ENCODE measurements at places on chromosomes 2 and 18. TPM values are rescaled to one million over a fixed set of nuclear protein-coding genes. Genes with fewer than 3 reads are reported as not detected.

The SLC30A3 gene
- 1.1 TPM for total RNA-seq

The PLGLB2 gene
- not detected for total RNA-seq

The DSC1 gene
- not detected for total RNA-seq

The REL gene
- total RNA-seq, result 20.9 TPM

The ERFE gene
- total RNA-seq, result 0.25 TPM

The UGT1A8 gene
- total RNA-seq, result not detected

The ITGAV gene
- total RNA-seq, result 79.2 TPM

The GALNT3 gene
- 32.7 TPM for total RNA-seq

The PSMA8 gene
- total RNA-seq, result not detected

The CD8B2 gene
- total RNA-seq, result not detected

The CTDP1 gene
- 10.7 TPM for total RNA-seq

The TSPYL6 gene
- total RNA-seq, result not detected

The RASGRP3 gene
- 6.3 TPM for total RNA-seq

The REG3G gene
- 0.77 TPM for total RNA-seq

The AQP4 gene
- 9.1 TPM for total RNA-seq

GRCh38 chr2:186496401-186496800, 10.3 kb downstream of the ZC3H15 start:
- no peak overlapping the region for H3K4me3 ChIP-seq
- no peak overlapping the region for H3K27ac ChIP-seq
- no peaks in the 10 kb centered on the region for H3K36me3 ChIP-seq
- H3K4me1 ChIP-seq, result no peaks in the 10 kb centered on the region

DNA sequence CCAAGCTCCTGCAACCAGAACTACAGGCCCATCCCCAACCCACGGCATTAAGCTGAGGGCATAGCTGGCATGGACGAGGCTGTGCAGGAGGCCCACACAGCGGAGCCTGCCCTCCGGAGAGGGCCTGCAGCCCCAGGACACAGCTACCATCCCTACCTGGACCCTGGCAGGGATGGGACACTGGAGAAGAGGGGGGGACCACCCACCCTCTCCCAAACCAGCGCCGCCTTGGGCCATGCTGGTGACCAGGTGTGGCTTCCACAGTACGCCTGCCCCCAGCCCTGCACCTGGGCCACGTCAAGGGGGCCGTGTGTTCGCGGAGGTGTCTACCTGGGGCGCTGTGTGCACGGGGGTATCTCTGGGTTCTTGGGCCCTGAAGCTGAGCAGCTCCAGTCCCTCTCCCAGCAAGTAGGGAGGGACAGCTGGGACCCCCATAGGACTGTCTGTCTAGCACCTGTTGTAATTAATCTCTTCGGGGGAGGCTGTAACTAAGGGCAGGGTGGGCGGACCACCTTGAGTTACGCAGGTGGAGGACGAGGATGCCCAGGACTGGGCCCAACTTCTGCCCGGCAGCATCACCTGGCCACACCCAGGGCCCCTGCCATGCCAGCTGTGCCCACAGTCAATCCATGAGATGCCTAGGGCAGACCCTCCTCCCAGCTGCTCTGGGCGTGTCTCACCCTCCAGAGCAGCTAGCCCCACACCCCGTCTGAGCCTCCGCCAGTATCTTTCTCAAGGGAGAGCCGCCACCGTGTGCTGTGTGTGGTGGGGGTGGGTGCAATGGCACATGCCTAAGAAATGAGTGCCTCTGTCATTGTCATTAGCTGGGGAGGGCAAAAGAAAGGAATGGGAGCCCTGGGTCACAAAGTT, 18.3 kb downstream of the HS6ST1 start:
- peak; percentile 18 for DNase-seq
- H3K4me3 ChIP-seq, result no peak overlapping the region
- no peaks in the 10 kb centered on the region for H3K27me3 ChIP-seq
- H3K36me3 ChIP-seq, result no peaks in the 10 kb centered on the region
- no peak overlapping the region for H3K27ac ChIP-seq

- H3K4me1 ChIP-seq, result no peaks in the 10 kb centered on the region
- no peak overlapping the region for H3K27ac ChIP-seq
These were observed 33.9 kb upstream of the GALNT3 start for GRCh38 chr2:165827921-165828276.

GRCh38 chr2:86370579-86370978, 33.2 kb upstream of the REEP1 start:
- H3K4me3 ChIP-seq, result no peak overlapping the region
- no peaks in the 10 kb centered on the region for H3K27me3 ChIP-seq
- H3K27ac ChIP-seq, result no peak overlapping the region
- no peaks in the 10 kb centered on the region for H3K4me1 ChIP-seq
- H3K36me3 ChIP-seq, result no peaks in the 10 kb centered on the region

GRCh38 chr2:72326759-72327158, 179.1 kb upstream of the CYP26B1 start:
- no peaks in the 10 kb centered on the region for H3K27me3 ChIP-seq
- H3K4me3 ChIP-seq, result no peak overlapping the region
- H3K4me1 ChIP-seq, result no peaks in the 10 kb centered on the region
- no peak for DNase-seq
- H3K27ac ChIP-seq, result no peak overlapping the region

- H3K4me1 ChIP-seq, result no peaks in the 10 kb centered on the region
- H3K36me3 ChIP-seq, result no peaks in the 10 kb centered on the region
- no peak overlapping the region for H3K4me3 ChIP-seq
- H3K27ac ChIP-seq, result no peak overlapping the region
- no peaks in the 10 kb centered on the region for H3K27me3 ChIP-seq
These were observed 13.1 kb upstream of the CCNYL1 start for GRCh38 chr2:207698301-207698700.

- no peaks in the 10 kb centered on the region for H3K4me1 ChIP-seq
- H3K27me3 ChIP-seq, result no peaks in the 10 kb centered on the region
- no peak overlapping the region for H3K27ac ChIP-seq
- no peaks in the 10 kb centered on the region for H3K36me3 ChIP-seq
These were observed 19.6 kb upstream of the IL1A start for GRCh38 chr2:112803691-112804521.

DNA sequence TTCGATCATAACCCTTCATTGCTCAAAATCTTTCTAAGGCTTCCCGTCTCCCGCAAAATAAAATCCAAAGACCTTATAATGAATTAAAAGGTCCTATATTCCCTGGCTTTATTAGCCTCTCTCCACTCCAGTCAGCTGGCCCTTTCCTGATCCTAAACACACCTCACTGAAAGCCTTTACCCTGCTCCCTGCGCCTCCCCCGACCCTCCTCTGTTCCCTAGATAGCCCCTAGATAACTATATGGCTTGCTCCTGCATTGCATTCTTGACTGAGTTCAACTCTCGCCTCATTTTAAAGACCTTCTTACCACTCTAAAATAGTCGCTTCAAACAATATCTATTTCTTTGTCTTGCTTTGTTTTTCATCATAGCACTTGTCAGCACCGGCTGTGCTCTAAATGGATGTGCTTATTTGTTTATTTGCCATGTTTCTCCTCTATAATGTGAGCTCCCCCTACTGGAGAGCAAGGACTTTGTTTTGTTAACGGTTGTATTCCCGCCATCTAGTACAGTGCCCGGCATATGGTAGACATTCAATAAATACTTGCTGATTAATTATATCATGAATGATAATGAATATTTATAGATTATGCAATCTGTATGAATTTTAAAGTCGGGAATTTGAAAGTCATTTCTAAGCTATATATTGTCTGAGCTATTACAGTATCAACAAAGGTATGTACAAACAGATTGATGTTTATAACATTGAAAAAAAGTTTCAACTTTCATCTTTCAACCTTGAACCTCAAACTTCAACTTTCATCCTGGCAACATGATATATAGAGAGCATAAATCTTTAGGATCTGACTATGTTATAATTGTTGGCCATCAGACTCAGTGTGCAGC, 32.4 kb upstream of the VIT start:
- H3K36me3 ChIP-seq, result no peaks in the 10 kb centered on the region
- no peak for DNase-seq
- H3K4me3 ChIP-seq, result no peak overlapping the region
- H3K27me3 ChIP-seq, result no peaks in the 10 kb centered on the region
- H3K27ac ChIP-seq, result no peak overlapping the region

- no peak for DNase-seq
- no peak overlapping the region for H3K27ac ChIP-seq
- no peaks in the 10 kb centered on the region for H3K27me3 ChIP-seq
- H3K4me3 ChIP-seq, result no peak overlapping the region
These were observed 126.4 kb upstream of the NCK2 start for GRCh38 chr2:105618351-105618659.

DNA sequence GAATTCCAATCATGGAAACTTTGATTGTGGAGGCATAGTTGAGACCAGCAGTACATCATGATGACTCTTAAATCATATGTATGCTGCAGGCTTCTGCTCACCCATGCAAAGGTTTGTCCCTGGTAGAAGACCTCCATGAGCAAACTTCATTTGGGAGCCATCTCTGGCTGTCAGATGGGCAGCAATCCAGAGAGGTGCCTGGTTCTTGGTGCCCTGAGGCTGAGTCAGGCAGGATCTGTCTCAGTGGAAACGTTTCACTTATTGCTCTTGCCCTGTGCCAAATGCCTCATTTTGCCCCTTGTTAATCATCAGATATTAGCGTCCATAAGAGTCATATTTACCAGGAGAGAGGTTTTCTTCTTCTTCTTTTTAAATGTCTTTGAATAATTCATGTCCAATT, 151.5 kb upstream of the CELF4 start:
- no peaks in the 10 kb centered on the region for H3K36me3 ChIP-seq
- no peak overlapping the region for H3K4me3 ChIP-seq
- DNase-seq, result no peak
- no peaks in the 10 kb centered on the region for H3K4me1 ChIP-seq

- no peak overlapping the region for H3K4me3 ChIP-seq
- no peak for DNase-seq
- H3K27ac ChIP-seq, result no peak overlapping the region
- H3K4me1 ChIP-seq, result no peaks in the 10 kb centered on the region
- no peaks in the 10 kb centered on the region for H3K36me3 ChIP-seq
- H3K27me3 ChIP-seq, result no peaks in the 10 kb centered on the region
These were observed 763.3 kb downstream of the TRIB2 start for GRCh38 chr2:13480057-13480456.

DNA sequence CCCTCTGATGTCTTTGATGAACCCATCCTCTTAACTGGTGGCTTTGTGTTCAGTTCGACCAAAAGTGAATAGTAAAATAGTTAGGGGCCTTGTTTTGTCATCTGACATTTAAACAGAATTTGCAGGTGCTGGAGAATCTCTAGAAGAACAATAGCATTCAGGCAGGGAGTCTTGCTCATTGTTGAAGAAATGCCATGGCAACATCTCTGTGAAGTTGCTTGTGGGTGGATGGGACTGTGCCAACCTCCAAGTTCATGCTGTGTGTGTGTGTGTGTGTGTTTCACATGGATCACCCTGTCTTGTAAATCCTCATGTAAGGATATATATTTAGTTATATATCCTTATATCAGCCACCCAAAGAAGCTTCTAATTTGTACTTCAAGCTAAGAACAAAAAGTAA, 66.7 kb downstream of the SKA1 start:
- no peaks in the 10 kb centered on the region for H3K4me1 ChIP-seq
- H3K27me3 ChIP-seq, result no peaks in the 10 kb centered on the region
- no peak overlapping the region for H3K4me3 ChIP-seq
- H3K27ac ChIP-seq, result no peak overlapping the region
- DNase-seq, result no peak

DNA sequence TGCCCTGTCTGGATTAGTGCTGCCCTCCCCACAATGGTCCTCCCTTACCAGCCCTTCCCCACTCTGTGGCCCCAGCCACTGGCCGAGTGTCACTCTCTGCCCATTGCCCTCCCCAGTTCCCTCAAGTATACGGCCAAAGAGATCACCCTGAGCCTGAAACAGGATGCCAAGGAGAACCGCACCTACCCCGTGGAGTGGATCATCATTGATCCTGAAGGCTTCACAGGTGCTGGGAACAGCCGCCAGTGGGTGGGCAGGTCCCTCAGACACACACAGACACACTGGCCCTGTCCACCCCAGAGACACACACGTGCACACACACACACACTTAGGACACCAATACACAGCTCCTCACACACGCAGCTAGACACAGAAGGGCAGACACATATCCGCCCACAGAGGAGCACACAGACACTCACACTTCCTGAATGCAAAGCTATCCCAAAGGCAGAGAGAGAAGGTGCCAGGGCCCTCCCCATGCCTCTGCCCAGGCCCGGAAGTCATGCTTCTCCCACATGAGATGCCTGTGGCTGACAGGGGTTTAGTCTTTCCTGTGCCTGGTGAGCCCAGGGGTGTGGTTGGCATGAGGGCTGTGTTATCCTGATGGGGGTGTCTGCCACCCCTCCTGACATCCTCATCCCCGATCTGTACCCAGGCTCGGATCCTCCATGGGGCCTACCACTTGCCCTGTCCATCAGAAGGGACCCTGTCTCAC, 2.9 kb downstream of the CHRND start:
- no peaks in the 10 kb centered on the region for H3K27me3 ChIP-seq
- H3K4me1 ChIP-seq, result no peaks in the 10 kb centered on the region
- no peak overlapping the region for H3K27ac ChIP-seq
- H3K4me3 ChIP-seq, result no peak overlapping the region

- no peak overlapping the region for H3K27ac ChIP-seq
- H3K36me3 ChIP-seq, result no peaks in the 10 kb centered on the region
- no peak overlapping the region for H3K4me3 ChIP-seq
These were observed 183.5 kb downstream of the PAX3 start for GRCh38 chr2:222115296-222115695.

GRCh38 chr2:28869494-28870145, 489 bp downstream of the TRMT61B start:
- no peak for DNase-seq
- H3K27ac ChIP-seq, result peak overlapping the region; percentile 48
- H3K4me3 ChIP-seq, result peak overlapping the region; percentile 88
- H3K36me3 ChIP-seq, result no peaks in the 10 kb centered on the region

DNA sequence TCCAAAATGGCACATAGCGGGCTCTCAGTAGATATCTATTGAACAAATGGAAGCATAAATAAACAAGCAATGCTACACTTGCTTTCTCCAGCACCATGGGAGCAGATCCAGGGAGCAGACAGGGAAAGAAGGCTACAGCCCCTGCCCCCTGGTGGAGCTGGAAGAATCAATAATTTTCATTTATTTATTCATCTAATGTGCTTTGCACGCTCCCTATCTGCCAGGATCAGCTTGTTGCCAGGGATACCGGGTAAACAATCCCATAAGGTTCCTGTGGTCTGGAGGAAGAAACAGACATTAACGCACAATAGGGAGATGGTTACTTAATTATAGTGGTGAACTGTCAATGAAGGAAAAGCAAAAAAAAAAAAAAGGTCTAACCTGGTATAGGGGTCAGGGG, 40.1 kb upstream of the CLASP1 start:
- no peak overlapping the region for H3K27ac ChIP-seq
- DNase-seq, result no peak
- H3K27me3 ChIP-seq, result no peaks in the 10 kb centered on the region
